ENCODE measurements at places on chromosomes 7 and 10. TPM values are rescaled to one million over a fixed set of nuclear protein-coding genes. Genes with fewer than 3 reads are reported as not detected.

DNA sequence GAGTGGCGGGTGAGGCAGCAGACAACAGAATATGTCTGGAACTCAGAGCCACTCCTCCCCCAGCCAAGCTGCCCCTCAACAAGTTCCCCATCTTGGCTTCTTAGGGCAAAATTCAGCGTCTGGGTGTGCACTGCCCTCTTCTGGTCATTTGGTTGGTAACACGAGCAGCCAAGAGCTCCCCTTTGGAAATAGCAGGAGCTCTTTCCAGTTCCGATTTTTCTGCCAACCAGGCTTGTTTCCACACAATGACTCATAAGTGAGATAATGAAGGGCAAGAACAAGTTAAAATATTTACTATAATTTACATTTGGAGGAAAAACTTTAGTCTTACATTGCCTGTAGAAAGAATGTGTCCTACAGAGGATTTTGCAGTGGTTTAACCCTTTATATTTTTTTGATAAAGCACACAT lies 70.5 kb downstream of the ADCYAP1R1 start:
- H3K27ac ChIP-seq, result no peak overlapping the region
- no peak for DNase-seq
- no peaks in the 10 kb centered on the region for H3K36me3 ChIP-seq
- no peaks in the 10 kb centered on the region for H3K27me3 ChIP-seq
- no peak overlapping the region for H3K4me3 ChIP-seq

Gene GATA3
- total RNA-seq, result 61.9 TPM

Gene SLC39A12
- not detected for total RNA-seq

DNA sequence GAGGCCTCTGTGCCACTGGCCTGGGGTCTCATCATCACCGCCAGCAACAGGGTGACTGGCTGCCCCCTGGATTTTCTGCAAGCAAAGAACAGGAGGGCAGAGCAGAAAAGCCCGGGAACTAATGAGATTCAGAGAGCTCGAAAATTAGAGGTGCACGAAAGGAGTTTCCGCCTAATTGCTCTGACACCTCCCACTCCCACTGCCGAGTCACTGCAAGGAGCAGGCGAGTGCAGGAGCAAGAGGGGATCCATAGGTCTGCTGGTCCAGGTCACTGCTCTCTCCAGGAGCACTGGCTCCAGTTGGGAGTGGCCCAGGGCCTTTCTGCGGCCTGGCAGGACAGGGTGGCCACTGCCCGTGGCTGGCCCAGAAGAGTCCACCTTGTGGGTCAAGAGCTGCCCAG lies 276.2 kb downstream of the KCNMA1 start:
- no peak overlapping the region for H3K27ac ChIP-seq
- no peaks in the 10 kb centered on the region for H3K27me3 ChIP-seq
- H3K36me3 ChIP-seq, result no peaks in the 10 kb centered on the region
- DNase-seq, result no peak

- no peaks in the 10 kb centered on the region for H3K4me1 ChIP-seq
- no peak overlapping the region for H3K27ac ChIP-seq
- no peaks in the 10 kb centered on the region for H3K27me3 ChIP-seq
- no peak for DNase-seq
- no peaks in the 10 kb centered on the region for H3K36me3 ChIP-seq
Observed at GRCh38 chr10:78820007-78820362, 248.8 kb upstream of the ZMIZ1 start.

GRCh38 chr7:70512761-70513160 lies 619.2 kb upstream of the GALNT17 start:
- H3K4me1 ChIP-seq, result no peaks in the 10 kb centered on the region
- H3K4me3 ChIP-seq, result no peak overlapping the region
- H3K36me3 ChIP-seq, result no peaks in the 10 kb centered on the region
- no peaks in the 10 kb centered on the region for H3K27me3 ChIP-seq
- no peak for DNase-seq
- no peak overlapping the region for H3K27ac ChIP-seq

DNA sequence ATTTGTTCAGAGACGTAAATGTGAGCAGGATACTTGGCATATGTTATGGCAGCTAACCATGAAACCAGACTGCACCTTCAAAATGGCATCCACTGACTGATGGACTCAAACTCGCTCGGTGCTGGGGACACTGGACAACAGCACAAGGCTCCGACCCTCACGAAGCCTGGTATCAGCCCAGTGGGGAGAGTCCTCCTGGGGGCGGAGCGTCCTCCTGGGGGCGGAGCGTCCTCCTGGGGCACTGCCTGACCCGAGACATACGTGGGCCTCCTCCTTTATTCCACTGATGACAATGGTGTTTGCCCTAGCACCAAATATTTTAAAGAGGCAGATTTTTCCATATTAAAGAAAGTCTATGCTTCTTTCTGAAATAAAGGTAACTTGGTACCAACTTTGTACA lies 39.5 kb downstream of the ESYT2 start:
- DNase-seq, result no peak
- no peak overlapping the region for H3K4me3 ChIP-seq
- H3K4me1 ChIP-seq, result no peaks in the 10 kb centered on the region
- no peak overlapping the region for H3K27ac ChIP-seq
- H3K27me3 ChIP-seq, result no peaks in the 10 kb centered on the region

DNA sequence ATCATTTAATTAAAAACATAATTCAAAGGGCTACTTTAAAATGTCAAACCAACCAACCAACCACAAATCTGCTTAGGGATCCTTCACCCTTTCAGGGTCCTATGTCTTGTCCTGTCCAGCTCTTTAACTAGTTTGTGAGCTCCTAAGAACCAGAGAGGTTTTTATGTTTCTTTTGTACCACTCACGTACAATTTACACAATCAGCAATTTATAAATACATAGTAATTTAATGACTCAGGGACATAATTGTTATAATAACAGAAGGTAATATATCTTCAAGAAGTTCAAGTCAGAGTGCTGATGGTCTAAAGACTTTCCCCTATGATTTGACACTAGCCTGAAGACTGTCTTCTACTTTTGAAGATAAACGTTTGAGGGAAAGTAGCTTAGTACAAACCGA lies 16.0 kb downstream of the DHX32 start:
- no peaks in the 10 kb centered on the region for H3K27me3 ChIP-seq
- H3K36me3 ChIP-seq, result no peaks in the 10 kb centered on the region
- H3K4me1 ChIP-seq, result no peaks in the 10 kb centered on the region
- DNase-seq, result no peak
- no peak overlapping the region for H3K4me3 ChIP-seq

Gene PRKAR2B
- 0.47 TPM for total RNA-seq

DNA sequence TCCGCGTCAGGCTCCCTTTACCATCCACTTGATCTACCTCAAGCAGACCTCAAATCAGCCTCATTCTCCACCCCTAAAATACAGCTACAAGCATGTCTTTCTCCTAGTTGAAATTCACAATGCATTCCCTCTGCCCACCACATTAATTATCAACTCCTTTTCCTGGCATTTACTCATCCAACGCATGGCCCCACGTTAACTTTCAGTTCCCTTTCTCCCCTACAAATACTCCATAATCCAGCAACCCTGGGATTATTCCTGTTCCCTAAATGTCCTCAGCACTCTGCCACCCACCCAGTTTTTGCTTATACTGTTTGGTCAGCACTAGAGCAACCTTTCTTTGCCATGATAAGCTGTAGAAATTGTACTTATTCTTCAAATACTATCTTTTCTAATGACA lies 5.7 kb upstream of the VIM start:
- no peak overlapping the region for H3K27ac ChIP-seq
- no peaks in the 10 kb centered on the region for H3K36me3 ChIP-seq

Gene KLLN
- 1.3 TPM for total RNA-seq

DNA sequence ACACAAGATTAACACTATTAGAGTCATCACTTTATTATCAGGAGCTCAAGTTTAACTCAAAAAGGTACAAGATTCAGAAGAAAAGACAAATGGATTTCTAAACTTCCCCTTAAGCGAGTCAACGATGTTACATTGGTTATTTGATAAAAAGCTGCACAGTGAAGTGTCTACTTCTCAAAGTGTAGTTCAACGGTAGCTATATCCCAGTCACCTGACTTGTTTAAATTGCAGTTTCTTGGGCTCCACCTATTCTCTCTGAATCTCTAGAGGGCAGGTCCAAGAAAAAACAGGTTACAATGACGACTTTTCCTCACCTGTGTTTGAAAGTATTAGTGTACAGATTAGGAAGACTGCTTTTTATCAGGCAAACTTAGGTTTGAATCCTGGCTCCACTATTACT lies 16.6 kb downstream of the MINDY3 start:
- no peak overlapping the region for H3K4me3 ChIP-seq
- no peaks in the 10 kb centered on the region for H3K27me3 ChIP-seq
- no peaks in the 10 kb centered on the region for H3K4me1 ChIP-seq
- H3K27ac ChIP-seq, result no peak overlapping the region
- no peaks in the 10 kb centered on the region for H3K36me3 ChIP-seq

DNA sequence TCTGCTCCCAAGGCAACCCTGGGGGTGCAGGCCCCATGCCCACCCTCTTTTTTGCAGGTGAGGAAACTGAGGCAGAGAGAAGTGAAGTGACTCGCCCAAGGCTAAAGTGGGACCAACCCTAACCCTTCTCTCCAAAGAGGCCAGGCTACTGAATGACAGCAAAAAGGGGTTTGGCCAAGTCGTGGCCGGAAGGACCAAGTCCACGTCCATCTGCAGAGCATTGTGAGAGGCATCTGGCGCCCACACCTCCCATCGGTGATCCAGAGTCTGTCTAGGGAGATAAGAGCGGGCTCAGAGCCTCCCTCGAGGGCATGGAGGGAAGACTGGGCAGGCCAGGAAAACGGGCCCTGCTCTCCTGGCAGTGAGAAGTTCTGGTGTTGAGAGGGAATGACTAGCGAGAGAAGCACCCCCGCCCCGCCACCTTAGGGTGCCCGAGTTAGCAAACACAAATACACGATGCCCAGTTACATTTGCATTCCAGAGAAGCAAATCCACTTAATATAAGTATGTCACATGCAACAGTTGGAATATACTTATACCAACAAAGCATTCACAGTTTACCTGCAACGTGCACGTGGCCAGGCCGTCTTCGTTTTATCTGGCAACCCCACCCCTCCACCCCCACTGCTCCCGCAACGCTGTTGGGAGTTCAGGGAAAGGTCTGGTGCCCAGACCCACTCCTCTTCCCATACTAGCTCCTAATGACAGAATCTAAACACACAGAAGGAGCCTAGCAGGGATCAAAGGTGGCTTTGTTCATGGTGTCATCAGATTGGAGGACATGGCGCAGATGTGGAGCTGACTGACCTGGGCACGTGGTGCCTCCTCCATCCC lies 124.9 kb downstream of the OAT start:
- no peak overlapping the region for H3K4me3 ChIP-seq
- H3K27ac ChIP-seq, result no peak overlapping the region
- no peaks in the 10 kb centered on the region for H3K36me3 ChIP-seq
- DNase-seq, result no peak

GRCh38 chr10:61944410-61945147 lies 43.1 kb downstream of the ARID5B start:
- H3K4me1 ChIP-seq, result peaks cover 57% of the 10 kb centered on the region
- H3K27ac ChIP-seq, result no peak overlapping the region
- H3K4me3 ChIP-seq, result no peak overlapping the region
- no peaks in the 10 kb centered on the region for H3K27me3 ChIP-seq
- DNase-seq, result no peak

DNA sequence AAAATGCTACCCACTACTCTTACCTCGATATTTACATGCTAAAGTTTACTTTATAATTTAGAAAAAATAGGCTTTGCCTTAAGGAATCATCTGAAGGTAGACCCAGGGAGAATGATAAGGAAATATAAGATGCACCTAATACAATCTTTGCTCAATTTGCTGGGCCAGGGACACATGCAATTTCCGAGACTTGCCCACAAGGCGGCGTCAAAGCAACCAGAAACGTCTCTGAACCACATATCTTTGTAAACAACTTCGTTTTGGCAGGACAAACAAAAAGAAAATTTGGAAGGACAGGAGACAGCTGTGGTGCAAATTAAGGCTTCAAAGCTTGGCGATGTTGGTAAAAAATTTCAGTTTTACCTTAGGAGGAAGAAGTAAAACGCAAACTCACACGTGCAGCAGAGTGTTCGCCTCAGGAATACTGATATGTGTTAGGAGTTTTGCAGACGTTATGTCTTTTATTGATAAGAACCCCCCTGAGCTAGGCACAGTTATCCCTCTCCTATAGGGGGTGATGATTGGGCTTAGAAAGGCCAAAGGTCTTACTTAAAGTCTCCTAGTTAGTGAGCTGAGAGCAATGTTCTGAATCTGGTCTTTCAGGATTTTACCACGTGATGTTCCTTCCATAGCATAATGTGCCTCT lies 134.3 kb downstream of the PRKCQ start:
- peaks cover 32% of the 10 kb centered on the region for H3K36me3 ChIP-seq
- DNase-seq, result peak; percentile 46
- peaks cover 5% of the 10 kb centered on the region for H3K4me1 ChIP-seq
- H3K27me3 ChIP-seq, result no peaks in the 10 kb centered on the region
- no peak overlapping the region for H3K4me3 ChIP-seq

DNA sequence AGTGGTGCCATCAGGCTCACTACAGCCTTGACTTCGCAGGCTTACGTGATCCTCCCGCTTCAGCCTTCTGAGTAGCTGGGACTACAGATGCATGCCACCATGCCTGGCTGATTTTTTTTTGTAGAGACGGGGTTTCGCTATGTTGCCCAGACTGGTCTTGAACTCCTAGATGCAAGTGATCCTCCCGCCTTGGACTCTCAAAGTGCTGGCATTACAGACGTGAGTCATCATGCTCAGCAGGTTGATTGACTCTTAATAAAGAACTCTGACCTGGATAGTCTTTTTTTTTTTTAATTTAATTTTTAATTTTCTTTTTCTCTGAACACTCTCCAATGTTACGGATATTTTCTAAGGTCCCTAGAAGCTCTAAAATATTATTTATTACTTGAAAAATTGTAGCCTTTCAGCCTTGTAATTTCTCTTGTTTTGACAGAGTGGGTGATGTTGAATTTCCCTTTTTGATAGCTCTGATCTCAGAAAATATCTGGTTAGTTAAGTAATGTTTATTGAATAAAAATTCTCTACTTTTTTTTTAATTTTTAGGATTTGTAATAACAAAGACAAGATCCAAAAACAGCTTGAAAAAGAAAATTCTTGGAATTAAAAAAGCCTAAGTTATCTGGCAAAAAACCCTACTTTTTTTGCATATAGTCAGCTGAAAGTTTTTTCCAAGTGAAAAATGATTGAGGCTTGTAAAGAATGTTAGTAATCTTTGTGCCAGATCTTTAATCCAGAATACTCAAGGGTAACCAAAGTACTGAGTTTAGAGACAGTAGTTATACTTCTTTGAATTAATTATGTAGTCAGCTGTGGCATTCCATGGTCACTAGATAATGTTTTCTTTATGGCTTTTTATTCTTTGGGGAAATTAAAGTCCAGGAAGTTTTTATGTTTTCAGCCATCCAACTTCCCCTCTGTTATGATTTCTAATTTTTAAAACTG lies 26.7 kb downstream of the TBC1D12 start:
- no peaks in the 10 kb centered on the region for H3K4me1 ChIP-seq
- H3K27me3 ChIP-seq, result no peaks in the 10 kb centered on the region

Data from CD4-positive, alpha-beta memory T cell (primary cell).